Lung microvascular endothelial cell (primary cell): ENCODE measurements at places on chromosomes 6 and 20.

GRCh38 chr6:29943053-29943966 is 978 bp downstream of the HLA-A start:
- DNase-seq: peak; percentile 12

GRCh38 chr6:96002576-96002910 is 13.2 kb upstream of the FUT9 start:
- no peak for DNase-seq

- no peak for DNase-seq
Observed at GRCh38 chr6:36805096-36805797, 34.0 kb downstream of the CPNE5 start.

- peak; percentile 77 for DNase-seq
Observed at GRCh38 chr6:13908955-13909381, 15.8 kb upstream of the RNF182 start.

DNA sequence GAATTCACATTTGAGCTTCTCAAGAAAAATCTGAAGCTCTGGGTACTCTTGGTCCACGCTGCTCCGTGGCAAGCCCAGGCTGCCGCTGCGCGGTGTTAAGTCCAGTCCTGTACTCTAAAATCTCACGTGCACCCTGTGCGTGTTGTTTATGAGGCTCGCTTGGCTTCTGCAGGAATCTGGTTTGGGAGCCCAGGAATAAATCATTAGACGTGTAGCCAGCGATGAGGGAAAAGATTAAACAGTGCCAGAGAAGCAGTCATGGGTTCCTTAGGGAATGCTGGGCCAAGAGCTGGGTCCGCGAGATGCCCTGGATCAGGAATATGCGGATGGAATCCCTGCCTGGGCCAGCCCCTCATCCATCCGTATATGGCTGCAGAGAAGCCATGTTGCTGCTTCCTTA is 87.3 kb downstream of the KCNB1 start:
- no peak for DNase-seq

- no peak for DNase-seq
Observed at GRCh38 chr6:44474643-44475042, 87.1 kb downstream of the CDC5L start.

GRCh38 chr6:82570083-82570482 is 206.5 kb downstream of the TPBG start:
- no peak for DNase-seq

DNA sequence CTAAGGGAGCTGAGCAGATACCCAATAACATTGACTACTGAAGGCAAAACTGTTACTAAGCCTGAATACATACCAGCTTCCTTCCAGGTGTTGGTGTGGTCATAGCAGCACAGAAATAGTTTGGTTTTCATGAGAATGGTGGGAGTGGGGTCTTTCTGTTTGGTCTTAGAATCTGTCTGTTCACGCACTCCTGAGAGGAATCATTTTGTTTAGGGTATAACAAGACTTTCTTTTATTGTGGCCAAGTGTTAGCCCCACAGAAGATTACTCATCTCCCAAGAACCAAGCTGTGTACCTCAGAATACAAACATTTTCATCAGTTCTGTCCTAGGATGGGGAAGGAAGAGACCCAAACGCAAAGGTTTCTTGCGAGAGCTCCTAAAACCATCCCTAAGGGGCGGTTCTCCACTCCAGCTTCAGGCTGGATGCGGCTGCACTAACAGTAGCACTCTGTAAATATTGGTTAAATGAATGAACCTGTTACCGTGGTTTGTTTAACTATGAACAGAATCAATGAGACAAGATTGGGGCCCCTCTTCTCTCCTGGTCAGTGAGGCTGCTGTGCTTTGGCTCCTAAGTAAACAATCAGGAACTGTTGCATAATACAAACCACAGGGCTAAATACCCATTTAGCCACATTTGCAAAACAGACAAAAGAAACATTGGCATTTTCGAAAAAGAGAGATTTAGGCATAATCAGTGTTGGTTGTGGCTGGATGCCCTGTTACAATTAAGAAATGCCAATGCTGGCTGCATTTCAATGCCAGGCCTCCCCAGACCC is 44.9 kb downstream of the SNAP25 start:
- DNase-seq: no peak

GRCh38 chr6:133587546-133588160 is 301.3 kb upstream of the TCF21 start:
- no peak for DNase-seq

DNA sequence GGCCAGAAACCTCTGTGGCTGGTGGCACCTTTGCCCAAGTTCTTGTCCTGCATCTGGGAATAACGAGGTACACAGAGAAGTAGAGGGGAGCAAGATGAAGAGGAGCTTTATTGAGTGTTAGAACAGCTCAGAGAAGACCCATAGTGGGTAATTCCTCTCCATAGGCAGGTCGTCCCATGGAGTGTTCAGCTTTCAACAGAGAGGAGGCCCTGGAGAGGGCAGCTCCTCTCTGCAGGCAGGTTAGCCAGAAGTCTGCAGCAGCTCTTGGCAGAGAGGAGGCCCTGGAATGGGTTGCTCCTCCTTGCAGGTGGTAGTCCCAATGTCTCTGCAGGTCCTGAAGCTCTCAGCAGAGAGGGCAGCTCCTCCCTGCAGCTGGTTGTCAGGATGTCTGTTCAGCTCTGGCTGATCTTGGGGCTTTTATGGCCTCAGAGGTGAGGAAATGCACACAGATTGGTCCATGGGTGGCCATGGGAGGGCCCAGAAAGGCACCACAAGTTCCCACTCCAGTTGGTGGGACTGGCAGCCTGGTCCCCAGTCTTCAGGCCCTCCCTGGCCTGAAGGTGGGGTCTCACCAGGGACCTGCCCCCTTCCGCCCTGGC is 89.0 kb downstream of the IPCEF1 start:
- DNase-seq: no peak

DNA sequence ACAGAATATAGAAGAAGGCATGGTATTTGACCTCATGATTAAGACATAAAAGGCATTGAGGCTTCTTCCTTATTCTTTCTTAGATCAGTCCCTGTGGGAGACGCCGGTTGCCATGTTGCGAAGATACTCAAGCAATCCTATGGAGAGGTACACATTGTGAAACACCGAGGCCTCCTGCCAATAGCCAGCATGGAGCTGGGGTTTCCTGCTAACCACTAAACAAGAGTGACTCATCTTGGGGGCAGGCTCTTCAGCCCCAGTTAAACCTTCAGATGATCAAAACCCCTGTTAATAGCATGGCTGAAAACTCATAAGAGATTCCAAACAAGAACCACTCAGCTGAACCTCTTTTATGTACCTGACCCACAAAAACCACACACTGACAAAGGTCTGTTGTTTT is 478.8 kb downstream of the CD83 start:
- DNase-seq: no peak

DNA sequence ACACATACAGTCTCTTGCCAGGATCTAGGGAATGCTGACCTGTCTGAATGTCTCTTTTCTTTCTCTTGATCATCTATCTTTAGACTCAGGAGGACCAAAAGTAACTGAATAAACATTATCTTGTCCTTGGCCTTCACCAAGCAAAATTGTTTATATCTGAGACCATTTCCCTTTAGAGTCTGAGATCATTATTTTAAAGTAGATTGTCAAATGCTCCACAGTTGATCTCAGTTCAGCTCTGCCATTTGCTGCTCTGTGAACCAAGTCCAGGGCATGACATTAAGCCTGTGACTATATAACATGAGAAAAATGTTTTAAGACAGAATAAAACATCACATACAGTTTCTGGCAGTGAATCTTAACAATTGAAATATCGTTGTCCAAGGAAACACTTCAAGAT is 148.3 kb upstream of the NRSN1 start:
- DNase-seq: no peak

DNA sequence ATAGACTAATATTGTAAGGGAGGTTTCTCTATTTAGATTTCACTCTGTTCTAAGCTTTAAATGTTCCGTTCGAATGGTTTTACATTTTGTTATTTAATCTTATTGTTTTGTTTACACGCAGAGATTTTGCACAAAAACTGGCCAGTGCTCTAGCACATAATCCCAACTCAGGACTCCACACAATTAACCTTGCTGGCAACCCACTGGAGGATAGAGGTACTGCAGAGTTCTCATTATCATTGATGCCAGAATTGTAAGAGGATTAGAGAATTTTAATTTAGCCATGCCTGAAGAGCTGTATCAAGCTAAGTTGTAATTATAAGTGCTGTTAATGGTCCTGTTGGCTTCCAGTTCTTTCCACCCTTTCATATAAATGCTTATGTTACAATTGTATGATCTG is 179.7 kb upstream of the SCGN start:
- DNase-seq: no peak

DNA sequence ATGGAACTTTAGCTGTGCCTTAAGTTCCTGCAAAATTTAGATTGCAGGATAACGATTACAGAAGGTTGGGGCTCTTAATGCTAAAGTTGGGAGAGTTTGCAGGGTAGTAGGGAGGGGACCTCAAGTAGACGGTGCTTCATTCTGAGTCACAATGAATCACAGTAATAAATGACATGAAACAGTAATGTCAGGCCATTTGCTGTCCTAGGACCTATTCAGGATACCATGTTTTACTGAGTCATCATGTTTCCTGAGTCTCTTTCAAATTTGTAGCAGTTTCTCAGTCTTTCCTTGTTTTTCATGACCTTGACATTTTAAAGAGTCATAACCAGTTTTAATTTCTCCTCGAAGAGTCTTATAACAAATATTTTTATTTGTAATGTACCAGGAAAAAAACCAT is 406.9 kb upstream of the MAP3K7 start:
- peak; percentile 30 for DNase-seq
